Astrocyte (in vitro differentiated cells and primary cell): ENCODE measurements at places on chromosomes 3 and 15.

- peak; percentile 2 for DNase-seq
These were observed 719.9 kb downstream of the CADM2 start for GRCh38 chr3:85678713-85679112.

GRCh38 chr3:69823743-69824142, 84.5 kb downstream of the MITF start:
- peak; percentile 12 for DNase-seq

DNA sequence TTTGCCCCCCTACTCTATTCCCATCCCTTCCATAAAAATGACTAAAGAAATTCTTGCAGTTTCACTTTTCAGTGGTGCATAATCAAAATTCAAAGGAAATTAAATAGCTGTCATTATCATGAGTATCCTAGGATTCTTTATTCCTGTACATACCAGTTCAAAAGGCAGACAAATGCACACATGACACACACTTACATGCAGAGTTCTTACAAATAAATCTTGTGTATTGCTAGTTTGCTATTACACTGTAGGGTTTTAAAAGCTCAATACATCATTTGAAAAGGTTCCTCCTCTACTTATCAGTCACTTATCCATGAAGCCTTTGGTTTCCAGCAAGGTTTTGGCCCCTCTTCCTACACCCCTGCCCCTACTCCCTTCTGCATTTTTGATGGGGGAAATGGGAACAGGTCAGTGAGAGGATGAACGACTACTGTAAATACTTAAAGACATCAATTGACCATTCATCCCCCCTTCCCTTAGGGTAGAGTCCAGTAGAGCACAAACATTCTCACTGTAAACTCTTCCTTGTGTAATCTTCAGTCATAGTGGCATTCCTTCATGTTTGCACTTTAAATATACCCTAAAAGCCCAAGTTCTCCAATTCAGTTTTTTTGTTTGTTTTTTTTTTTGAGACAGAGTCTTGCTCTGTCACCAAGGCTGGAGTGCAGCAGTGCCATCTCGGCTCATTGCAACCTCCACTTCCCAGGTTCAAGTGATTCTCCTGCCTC, 92.6 kb downstream of the SUCLG2 start:
- no peak for DNase-seq

DNA sequence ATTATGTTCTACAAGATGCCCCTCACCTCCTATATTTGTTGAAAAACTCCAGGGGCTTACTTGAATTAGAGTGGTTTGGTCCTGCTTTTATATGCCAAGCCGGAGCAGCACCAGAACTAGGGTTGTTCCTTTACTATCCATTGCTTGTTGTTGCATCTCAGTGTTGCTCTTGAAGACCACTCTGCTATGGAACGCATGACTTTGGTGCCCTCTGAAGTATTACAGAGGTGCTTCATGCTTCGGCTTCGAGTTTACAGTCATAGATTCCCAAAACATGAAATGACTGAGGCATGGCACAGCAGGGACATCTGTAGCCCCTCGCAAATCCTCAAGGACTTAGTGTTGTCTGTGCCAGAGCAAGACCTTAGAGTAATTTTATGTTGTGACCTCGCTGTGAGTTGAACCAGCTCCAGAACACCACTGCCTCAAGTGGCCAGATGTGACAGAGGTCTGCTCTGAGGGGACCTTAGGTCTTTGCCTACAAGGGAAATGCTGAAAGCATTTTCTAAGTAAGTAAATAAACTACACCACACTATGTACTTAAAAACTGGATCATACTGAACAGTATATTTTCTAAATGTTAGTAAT, 67.2 kb upstream of the SIAH2 start:
- no peak for DNase-seq

GRCh38 chr3:4948395-4948794, 30.8 kb upstream of the BHLHE40 start:
- DNase-seq: peak; percentile 41

DNA sequence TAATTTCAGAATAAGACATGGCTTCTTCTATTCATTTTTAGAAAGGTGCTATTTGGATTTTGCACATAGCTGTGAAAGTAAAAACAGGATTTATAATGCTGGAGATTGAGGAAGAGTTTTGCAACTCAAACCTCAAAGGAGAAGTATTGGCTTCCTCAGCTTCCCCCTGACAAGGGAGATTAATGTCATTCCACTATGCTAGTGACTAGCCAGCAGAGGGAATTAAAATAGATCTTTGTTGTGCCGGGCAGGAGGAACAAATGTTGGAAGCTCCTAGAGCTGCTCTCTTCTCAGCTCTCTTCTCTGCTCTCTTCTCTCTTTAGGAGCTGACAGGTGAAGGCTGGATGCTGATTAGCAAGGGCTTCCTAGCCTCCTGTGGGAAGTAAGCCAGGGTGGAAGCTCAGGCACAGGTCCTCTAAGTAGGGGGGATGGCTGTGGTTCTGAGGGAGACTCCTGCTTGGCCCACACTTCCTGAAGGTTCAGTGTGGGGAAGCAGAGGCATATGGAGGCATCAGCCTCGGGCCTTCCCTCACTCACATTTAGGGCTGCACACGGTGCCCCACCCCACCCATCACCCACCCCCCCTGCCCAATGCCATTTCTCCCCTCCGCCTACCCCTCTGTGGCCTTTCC, 29.6 kb downstream of the CX3CR1 start:
- DNase-seq: peak; percentile 57

- DNase-seq: peak; percentile 37
These were observed 95.7 kb downstream of the LRIG1 start for GRCh38 chr3:66404903-66405700.

DNA sequence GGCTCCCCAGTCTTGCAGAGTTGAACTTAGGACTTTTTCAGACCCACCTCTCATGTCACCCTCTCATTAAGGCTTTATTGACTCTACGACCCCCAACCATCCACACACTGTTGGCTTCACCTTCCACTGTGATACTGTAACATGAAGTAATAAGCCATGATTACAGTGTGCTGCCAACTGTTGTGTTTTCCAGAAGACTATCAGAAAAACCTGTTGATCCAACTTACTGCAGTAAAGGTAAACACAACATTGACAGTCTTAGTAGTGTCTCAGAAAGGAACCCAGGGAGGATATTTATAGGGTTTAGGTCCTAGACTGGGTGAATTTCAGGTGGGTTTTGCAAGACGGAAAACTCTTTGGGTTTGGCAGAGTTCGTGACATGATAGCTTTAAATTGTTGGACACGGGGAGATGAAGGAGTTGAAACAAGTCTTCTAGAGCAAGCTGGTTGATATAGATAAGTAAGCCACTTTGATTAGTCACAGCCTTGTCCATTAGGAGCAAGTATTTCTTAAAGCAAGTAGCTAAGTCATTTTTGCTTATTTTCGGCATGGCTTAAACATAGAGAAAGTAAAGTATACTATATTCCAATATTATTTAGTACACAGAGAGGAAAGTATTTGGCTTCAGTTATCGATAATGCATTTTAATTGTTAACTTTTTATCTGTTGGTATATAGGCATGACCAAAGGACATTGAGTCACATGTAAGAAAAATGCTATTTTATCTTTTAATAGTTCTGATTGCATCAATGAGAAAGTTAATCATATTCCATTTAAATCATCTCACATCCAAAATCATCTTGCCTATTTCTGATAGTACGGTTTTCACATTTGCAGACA, 2.4 kb upstream of the COL6A5 start:
- no peak for DNase-seq

DNA sequence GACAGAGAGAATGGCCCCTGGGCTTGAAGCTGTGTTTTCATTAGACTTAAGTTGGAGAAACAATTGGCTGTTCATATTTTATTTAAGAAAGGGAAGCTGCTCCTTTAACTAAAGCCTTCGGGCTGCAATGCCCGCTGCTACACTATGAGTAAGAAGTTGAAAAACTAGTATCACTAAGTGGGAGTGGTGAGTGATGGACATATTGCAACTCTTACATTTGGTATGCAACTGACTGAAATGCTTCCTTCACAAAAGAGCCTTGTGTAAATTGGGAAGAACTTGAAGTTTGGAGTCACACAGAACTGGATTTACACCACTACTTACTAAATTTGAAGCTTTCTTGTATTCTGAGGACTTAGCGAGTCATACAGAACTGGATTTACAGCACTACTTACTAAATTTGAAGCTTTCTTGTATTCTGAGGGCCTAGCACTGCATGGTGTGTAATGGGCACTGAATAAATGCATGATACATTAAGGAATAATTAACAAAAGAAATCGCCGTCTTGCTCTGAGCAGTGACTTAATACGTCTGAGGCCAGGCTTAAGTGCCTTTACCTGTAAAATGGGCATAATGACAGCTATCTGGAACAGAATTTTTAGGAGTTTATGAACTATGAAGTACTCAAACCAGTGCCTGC, 149.5 kb downstream of the RYR3 start:
- DNase-seq: no peak

DNA sequence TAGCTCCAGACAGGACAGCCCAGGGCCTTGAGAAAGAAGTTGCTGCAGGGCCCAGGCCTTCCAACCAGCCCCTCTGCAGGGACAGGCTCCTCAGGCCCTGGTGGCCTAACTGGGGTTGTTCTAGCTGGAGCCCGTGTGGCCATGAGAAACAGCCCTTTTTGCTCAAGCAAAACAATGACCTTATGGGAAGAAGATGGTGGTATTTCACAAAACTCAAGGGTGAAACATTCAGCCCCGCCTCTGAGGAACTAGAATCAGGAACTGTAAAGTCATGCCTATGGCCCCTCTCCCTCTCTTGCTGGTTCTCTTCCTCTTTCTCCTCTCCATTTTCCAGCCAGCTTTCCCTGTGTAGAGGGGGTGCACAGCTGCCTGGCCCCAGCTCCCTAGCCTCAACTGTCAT, 273.3 kb downstream of the RPLP1 start:
- DNase-seq: no peak

GRCh38 chr15:72375501-72375845, 341 bp downstream of the HEXA start:
- no peak for DNase-seq

- no peak for DNase-seq
These were observed 442.8 kb upstream of the ARRDC4 start for GRCh38 chr15:97517737-97518136.

- no peak for DNase-seq
These were observed 81.4 kb downstream of the IL12A start for GRCh38 chr3:160069986-160070385.

- no peak for DNase-seq
These were observed 63.8 kb downstream of the BLM start for GRCh38 chr15:90780916-90781315.

DNA sequence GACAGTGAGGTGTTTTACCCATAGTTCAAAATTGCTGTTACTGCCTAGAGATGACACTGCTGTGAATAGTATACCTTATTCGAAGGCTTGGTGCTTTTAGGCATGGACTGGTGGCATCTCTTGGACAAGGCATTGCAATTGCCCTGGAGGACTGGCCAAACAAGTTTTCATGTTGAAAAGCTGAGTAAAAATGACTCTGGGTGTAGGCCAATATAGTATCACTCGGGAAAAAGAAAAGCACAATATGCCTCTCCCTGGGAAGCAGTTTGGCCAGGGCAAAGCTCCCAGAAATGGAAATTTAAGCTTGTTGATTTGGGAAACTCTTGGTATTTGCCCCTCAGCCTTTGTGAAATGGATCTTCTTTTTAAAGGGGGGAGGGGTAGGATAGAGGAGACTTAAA, 54.8 kb downstream of the ZNF609 start:
- DNase-seq: no peak

DNA sequence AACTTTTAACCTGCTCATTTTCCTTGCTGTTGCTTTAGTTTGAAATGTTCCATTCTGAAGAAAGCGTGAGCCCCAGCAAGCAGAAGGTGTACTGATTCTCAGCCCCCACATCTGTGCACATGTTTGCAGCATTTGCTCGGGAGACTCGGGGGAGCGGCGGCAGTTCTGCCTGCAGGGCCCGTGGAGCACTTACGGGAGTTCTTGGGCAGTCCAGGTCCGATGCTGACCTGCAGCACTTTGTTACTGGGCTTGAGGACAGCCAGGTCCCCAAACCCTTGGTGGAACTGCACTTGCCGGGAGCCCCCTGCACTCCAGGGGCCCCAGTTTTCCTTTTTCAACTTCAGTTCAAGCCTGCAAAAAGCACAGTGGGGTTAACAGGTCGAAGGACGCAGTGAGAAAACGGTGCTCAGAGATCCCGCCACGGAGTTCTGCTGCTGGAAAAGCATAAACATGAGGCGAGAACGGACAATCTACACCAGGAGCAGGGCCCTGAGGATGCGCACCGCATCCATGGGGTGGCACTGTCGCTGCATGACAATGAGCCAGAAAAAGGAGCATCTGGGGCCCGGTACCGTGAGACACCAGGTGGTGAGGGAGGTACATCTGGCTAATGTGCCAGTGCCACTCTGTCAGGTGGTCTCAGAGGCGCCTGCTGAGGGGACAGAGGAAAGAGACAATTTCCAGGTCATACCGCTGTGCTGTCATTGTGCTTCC, 45.6 kb upstream of the LDHAL6B start:
- DNase-seq: no peak

- peak; percentile 95 for DNase-seq
These were observed at the start of gene EPHB3 for GRCh38 chr3:184561061-184561912. EPHB3 (plus strand) TSS chr3:184561785; CDS start chr3:184562236, 451 bp downstream.

GRCh38 chr3:151067158-151067557, 18.3 kb upstream of the MED12L start:
- DNase-seq: no peak

GRCh38 chr3:59163953-59164352, 114.1 kb upstream of the CFAP20DC start:
- peak; percentile 14 for DNase-seq

- no peak for DNase-seq
These were observed 21.2 kb downstream of the RASA2 start for GRCh38 chr3:141508067-141508436.

GRCh38 chr3:71194785-71195184, 388.7 kb downstream of the FOXP1 start:
- DNase-seq: no peak

DNA sequence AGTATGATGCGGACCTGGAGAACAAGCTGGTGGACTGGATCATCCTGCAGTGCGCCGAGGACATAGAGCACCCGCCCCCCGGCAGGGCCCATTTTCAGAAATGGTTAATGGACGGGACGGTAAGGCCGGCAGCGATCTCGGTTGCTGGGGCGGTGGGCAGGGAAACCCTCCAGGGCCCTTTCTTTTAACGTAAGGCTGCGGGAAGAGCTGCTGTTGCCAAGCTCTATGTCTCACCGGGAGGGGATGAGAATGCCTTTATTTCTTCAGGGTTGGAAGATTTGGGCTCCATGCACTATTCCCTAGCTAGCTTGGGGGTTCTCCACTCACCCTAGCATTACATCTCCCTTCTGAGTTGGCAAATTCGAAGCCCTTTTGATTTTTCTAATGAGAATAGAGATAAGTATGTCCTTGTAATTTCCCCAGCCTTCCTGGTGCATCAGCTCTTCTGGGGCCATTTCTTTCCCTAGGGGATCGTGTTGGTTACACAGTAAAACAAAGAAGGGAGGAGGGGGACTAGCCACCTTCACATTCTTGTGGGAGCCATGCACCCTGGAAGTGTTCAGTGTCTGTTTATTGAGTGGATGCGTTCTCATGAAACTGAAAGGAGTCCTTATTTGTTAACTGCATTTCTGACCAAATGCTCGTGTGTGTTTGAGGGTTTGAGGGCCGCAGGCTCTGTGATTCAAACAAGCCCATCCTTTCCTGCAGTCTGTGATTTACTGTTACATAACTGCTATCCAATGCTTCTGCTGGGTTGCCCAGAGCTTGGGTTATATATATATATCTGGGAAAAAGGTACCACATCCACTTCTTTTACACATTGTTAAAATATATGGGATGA, 982 bp downstream of the TAGLN3 start:
- peak; percentile 27 for DNase-seq
